ENCODE measurements at places on chromosomes 3 and 15. TPM values are rescaled to one million over a fixed set of nuclear protein-coding genes. Genes with fewer than 3 reads are reported as not detected.
A peak's percentile ranks its signal among the peaks of the same experiment; 100 is the strongest.

DNA sequence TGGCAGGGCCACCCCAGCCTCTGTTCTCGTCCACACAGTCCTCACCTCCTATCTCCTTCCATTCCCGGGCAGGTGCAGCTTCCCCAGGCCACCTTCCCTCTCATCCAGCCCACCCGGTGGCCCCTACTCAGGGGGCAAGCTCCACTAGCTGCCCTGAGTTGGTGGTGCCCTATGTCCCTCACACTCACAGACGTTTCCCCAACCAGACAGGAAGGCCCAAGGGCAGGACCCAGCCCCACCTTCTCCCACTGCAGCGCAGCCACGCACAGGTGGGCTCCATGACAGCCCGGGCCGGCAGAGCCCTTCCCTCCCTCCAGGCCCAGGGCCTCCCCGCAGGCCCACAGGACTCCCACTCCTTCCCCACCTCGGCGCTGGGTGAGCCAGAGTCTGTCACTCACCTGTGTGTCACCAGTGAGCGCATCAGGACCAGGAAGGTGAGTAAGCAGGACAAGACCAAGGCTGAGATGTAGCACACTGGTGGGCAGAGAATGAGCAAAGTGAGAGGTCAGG lies 11.1 kb downstream of the ISLR start:
- DNase-seq, result no peak
- peaks cover 6% of the 10 kb centered on the region for H3K4me1 ChIP-seq
- no peak overlapping the region for H3K4me3 ChIP-seq
- no peak overlapping the region for H3K27ac ChIP-seq
- H3K27me3 ChIP-seq, result no peaks in the 10 kb centered on the region

DNA sequence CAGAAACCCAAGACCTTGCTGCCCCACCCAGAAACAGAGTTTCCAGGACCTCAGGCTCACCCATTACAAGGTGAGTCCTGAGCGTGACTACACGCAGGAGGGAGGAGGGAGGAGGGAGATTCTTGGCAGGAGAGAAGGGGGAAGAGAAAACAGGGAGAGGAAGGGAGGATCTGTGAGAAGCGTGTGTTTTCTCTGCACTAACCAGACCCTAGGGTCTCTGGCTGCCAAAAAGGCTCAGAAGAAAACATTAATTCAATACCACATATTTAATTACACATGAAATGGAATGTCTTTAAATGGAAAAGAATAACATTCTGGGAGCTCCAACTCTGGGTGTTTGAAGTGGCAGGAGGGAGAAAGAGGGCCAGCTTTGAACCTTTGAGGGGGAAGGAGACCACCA lies 309.0 kb downstream of the NTRK3 start:
- no peaks in the 10 kb centered on the region for H3K27me3 ChIP-seq
- no peak overlapping the region for H3K27ac ChIP-seq
- H3K4me3 ChIP-seq, result no peak overlapping the region

- no peak overlapping the region for H3K4me3 ChIP-seq
- H3K4me1 ChIP-seq, result no peaks in the 10 kb centered on the region
- H3K36me3 ChIP-seq, result no peaks in the 10 kb centered on the region
- H3K27me3 ChIP-seq, result no peaks in the 10 kb centered on the region
- no peak overlapping the region for H3K27ac ChIP-seq
Measured at GRCh38 chr3:3476669-3477068, 297.2 kb upstream of the CRBN start.

DNA sequence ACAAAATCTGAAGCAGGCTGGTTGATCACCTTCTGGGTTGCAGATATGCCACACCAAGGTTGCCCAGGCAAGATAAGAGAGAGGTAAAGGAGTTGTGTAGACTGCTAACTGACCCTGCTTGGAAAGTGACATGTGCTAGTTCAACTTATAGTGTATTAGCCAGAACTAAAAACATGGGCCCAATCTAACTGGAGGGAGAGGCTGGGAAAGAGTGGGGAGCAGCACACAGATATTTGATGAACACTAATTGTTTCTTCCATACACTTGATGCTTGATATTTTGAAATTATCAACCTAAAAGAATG lies 55.1 kb upstream of the ADGRG7 start:
- H3K27me3 ChIP-seq, result no peaks in the 10 kb centered on the region
- no peaks in the 10 kb centered on the region for H3K4me1 ChIP-seq
- no peak overlapping the region for H3K27ac ChIP-seq
- H3K36me3 ChIP-seq, result no peaks in the 10 kb centered on the region
- H3K4me3 ChIP-seq, result no peak overlapping the region

Gene SMCO1
- not detected for total RNA-seq

Gene GPR15
- not detected for total RNA-seq

DNA sequence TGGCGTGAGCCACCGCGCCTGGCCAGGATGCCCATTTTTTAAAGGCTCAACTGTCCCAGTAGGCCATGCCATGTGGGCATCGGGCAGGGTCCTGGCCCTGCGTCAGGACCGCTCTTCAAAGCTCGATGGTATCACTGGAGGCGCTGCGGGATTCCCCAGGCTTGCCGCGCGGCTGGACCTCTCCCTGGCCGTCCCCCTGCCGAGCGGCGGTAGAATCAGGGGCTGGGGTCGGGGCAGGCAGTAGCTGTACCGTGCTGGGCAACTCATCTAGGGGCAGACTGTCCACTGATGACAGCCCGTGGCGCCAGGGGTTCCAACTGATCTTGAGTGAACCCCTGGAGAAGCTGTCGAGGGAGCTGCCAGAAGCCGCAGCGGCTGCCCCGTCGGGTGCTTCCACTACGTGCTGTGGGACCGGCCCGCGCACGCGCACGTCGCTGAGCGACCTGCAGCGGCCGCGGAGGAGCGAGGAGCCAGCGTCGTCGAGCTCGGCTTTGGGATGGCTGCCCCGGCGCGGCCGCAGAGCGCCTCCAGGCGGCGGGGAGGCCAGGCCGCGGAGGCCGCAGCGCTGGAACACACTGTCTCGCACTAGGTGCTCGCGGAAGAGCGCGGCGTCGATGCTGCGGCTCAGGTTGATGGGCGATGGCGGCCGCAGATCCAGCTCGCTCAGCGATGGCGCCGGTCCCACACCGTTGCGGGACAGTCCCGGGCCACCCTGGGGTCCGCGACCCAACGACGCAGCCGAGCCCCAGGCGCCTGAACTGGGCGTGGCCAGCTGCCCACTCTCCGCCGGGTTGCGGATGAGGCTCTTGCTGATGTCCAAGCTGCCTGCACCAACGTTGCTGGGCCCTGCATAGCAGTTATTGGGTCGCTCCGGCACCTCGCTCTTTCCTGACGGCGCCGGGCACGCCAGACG lies 5.8 kb downstream of the PRRT3 start:
- DNase-seq, result peak; percentile 93
- H3K4me1 ChIP-seq, result peaks cover 5% of the 10 kb centered on the region
- H3K27ac ChIP-seq, result peak overlapping the region; percentile 81
- peaks cover 6% of the 10 kb centered on the region for H3K36me3 ChIP-seq
- H3K27me3 ChIP-seq, result no peaks in the 10 kb centered on the region
- H3K4me3 ChIP-seq, result peak overlapping the region; percentile 76

All from ascending aorta (tissue), 2 donors.